ENCODE measurements at places on chromosomes 16 and 17.

GRCh38 chr16:35140293-35140986, 1681.0 kb downstream of the TP53TG3F start:
- DNase-seq: no peak

DNA sequence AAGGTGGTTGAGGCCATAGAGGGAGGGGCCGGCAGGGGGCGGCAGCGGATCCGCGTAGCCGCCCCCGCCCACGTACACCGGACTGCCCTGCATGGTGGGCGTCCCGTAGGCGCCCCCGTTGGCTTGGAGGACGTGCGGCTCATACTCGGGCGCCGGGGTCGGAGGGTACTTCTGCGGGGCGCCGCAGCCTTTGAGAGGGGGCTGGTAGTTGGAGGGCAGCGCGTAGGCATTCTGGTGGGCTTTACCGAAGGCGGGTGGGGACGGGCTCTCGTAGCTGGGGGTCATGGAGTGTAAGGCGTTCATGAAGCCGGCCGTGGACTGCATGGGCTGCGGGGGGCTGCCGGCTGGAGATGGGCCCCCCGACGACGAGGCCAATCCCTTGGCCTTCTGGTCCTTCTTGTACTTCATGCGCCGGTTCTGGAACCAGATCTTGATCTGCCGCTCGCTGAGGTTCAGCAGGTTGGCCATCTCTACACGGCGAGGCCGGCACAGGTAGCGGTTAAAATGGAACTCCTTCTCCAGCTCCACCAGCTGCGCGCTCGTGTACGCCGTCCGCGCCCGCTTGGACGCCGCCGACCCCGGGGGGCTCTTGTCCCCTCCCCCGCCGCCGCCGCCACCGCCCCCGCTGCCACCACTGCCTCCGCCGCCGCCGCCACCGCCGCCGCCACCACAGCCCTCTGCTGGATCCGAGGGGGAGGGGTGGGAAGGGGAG, 5.7 kb upstream of the HOXB2 start:
- no peak for DNase-seq

- peak; percentile 65 for DNase-seq
Measured at GRCh38 chr16:2035431-2036199, 8.9 kb downstream of the NHERF2 start.

DNA sequence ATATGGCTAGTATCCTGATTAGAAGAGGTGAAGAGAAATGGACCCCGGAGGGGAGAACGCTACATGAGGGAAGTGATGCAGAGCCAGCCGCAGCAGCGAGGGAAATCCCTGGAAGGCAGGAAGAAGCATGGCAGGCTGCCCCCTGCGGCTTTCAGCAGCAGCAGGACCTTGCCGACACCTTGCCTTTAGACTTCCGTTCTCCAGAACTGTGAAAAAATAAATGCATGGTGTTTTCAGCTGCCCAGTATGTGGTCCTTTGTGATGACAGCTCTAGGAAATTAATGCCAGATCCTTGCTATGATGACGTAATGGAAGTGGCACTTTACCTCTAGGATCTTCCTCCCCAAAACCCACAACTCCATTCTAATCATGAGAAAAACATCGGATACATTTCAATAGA, 9.7 kb upstream of the ZFP1 start:
- DNase-seq: no peak

GRCh38 chr17:19346351-19347255, 15.9 kb downstream of the B9D1 start:
- DNase-seq: peak; percentile 45

GRCh38 chr16:4021070-4021779, 95.0 kb downstream of the ADCY9 start:
- DNase-seq: no peak

- no peak for DNase-seq
Measured at GRCh38 chr17:54883939-54884338, 16.7 kb upstream of the TOM1L1 start.

DNA sequence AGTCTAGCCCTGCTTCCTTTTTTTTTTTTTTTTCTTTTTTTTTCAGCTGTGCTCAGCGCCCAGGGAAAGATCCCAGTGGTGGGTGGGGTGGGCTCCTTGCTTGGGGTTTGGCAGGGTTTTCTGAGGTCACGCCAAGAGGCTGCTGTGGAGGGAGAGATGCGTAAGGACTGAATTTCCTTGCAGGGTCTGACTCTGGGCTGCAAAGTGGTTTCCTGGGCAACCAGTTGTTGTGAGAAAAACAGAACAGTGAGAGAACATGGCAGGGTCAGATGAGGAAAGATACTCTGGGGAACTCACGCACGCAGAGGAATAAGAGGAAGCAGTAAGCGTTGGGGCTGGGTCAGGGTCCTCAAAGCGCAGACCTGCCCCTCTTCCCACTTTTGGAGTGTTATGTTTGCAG, 119.5 kb downstream of the IRF8 start:
- no peak for DNase-seq
